ENCODE measurements at places on chromosomes 3 and 15.

DNA sequence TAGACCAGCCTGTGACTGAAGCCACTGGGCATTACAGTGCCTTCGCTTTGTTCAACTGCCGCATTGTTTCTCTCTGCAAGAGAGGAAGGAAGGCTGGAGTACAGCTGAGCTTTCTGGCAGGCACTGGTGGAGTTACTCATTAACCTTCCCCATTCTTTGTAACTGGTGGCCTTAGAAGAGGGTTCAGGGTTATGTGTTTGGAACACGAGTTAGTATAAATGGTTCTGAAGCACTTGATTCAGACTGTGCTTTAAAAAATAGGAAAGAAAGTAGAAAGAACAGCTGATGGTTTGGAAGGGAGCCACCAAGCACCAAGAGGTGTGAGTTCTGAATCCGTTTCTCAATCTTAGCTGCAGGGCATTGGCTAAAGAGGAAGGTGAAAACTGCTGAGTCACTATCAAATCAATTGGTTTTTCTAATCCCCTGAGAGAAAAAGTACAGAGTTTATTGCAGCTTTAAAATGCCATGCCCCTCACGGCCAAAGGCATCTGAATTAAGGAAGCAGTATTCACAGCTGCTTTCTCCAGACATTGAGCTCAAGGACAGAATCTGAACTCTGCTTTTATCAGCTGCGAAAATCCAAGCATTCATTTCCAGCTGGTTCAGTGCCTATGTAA lies 3.6 kb downstream of the HGD start:
- DNase-seq = no peak

DNA sequence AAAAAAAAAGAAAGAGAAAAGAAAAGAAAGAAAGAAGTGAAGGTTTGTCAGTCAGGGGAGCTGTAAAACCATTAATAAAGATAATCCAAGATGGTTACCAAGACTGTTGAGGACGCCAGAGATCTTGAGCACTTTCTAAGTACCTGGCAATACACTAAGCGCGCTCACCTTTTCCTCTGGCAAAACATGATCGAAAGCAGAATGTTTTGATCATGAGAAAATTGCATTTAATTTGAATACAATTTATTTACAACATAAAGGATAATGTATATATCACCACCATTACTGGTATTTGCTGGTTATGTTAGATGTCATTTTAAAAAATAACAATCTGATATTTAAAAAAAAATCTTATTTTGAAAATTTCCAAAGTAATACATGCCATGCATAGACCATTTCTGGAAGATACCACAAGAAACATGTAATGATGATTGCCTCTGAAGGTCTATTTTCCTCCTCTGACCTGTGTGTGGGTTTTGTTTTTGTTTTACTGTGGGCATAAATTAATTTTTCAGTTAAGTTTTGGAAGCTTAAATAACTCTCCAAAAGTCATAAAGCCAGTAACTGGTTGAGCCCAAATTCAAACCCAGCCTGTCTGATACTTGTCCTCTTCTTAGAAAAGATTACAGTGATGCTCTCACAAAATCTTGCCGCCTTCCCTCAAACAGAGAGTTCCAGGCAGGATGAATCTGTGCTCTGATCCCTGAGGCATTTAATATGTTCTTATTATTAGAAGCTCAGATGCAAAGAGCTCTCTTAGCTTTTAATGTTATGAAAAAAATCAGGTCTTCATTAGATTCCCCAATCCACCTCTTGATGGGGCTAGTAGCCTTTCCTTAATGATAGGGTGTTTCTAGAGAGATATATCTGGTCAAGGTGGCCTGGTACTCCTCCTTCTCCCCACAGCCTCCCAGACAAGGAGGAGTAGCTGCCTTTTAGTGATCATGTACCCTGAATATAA lies 2.0 kb downstream of the B2M start:
- DNase-seq = no peak

- DNase-seq = no peak
These were observed 45.3 kb upstream of the VPS8 start for GRCh38 chr3:184766555-184767261.

GRCh38 chr3:105744202-105744601 lies 124.6 kb downstream of the CBLB start:
- no peak for DNase-seq

- DNase-seq = no peak
These were observed 551 bp downstream of the PML start for GRCh38 chr15:73994912-73995622.

- DNase-seq = no peak
These were observed 41.8 kb upstream of the MYZAP start for GRCh38 chr15:57549935-57550334.

- no peak for DNase-seq
These were observed 8.4 kb upstream of the PLA2G4D start for GRCh38 chr15:42102646-42103235.

DNA sequence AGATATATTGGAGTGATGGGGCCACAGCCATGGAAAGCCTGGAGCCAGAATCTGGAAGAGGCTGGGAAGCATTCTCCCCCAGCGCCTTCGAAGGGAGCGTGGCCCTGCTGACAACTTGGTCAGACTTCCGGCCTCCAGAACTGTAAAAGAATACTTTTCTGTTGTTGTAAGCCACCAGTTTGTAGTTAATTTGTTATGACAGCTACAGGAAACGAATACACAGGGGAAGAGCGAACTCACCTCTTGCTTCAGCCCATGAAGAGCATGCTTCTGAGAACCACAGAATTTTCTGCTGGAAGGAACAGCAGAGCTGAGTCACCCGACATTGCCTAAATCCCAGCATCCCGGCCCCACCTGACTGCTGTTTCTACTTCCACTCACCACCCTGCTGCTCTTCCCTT lies 501.7 kb downstream of the SHQ1 start:
- DNase-seq = no peak

DNA sequence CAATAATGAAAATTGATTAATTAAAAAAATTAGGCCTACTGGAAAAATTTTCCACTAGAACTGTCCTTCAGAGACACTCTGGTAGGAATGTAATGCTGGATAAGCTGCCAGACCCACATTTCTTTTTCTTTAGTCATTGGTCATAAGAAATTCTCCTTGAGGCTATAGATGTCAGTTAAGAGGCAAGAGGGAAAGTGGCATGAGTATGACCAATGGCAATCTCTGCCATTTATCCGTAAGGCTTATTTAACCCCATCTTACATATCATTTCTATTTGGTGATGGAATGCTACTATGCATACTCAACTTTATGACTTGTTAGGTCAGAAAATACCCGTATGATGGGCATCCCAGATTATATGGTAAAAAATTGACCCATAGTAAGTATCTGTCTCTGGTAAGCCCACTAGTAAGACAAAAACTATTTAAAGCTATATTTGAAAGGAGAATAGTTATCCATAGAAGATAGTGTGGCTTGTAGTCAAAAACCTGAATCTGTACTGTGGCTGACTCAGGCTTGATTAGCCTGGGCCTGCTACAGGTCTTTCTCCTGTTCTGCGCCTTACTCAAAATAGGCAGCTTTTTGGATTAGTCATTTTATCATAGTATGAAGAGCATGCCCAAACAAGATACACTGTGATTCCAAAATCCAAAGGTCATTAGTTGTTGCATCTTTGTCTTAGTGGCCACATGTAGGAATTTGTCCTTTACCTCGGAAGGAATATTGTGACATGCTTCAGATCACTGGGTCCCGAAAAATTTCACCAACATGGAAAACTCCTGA lies 314.7 kb downstream of the PYDC2 start:
- no peak for DNase-seq

DNA sequence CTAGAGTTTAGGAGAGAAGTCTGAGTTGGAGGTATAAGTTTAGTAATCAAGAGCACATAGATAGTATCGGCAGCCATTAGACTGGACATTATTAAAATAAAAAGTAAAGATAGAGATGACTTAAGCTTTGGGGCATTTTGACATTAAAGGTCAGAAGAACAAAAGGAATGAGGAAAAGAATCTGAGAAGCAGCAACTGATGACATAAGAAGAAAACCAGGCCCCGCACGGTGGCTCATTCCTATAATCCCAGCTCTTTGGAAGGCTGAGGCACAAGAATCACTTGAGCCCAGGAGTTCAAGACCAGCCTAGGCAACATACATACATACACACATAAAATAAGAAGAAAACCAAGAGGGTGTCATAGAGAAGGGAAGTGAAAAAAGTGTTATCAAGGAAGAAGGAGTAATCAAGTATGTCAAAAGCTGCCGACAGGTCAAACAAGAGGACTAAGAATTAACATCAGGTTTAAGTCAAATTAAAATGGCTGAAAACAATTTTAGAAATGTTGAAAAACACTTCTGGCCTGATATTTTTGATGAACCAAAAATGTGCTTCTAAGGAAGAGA lies 38.9 kb downstream of the ACAP2 start:
- DNase-seq = no peak

- DNase-seq = peak; percentile 68
These were observed 25.0 kb downstream of the CRYGS start for GRCh38 chr3:186519021-186519658.

GRCh38 chr3:153396581-153396980 lies 234.6 kb downstream of the RAP2B start:
- DNase-seq = no peak

- peak; percentile 12 for DNase-seq
These were observed 58.0 kb downstream of the CGGBP1 start for GRCh38 chr3:88000853-88001252.

DNA sequence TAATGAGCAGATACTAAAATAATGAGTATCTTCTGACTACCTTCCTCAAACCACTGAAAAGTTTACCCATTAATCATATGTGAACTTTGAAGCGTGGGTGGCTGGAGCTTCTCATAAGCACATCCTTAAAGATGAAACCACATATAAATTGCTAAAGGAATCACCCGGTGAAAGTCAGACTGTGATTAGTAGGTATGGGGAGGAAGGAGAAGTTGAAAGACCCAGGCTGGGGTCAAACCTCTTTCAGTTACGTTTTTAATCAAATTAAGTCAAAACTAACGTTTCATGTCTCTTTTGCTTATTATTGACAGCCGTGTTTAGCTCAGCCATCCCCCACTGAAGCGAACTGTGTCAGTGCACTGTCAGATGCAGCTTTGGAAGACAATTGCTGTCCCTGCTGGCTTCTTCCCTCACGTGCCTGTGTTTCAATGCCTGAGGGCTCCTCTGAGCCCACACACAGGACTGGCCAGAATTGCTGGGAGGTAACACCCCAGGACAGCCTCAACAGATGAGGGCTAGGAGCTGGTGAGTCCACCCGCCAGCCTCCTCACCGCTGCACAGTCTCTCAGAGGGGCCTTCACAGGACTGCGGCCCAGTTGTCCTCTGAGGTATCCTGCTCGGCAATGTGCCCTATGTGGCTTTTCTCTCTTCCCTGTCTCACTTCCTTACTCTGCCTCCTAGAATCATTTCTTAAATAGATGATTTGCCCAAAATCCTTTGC lies 29.3 kb upstream of the SH3BP5 start:
- DNase-seq = peak; percentile 78

DNA sequence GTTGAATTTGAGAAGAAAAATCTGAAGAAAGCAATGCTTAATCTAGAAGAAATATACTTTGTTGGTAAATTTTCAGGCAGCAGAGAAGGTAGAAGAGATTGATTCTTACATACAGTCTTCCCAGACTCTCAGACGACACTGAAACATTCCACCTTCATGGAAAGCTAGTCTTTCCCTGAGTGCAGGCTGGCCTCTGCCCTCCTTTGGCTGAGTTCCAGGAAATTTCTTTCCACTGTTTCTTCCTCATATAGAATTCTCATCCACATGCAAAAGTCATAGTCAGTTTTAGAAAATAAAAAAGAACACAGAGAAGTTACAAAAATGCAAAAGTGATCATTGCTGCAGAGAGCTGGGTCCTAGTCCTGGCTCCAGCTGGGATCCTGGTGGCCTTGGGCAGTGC lies 142.5 kb upstream of the PRR23C start:
- no peak for DNase-seq

DNA sequence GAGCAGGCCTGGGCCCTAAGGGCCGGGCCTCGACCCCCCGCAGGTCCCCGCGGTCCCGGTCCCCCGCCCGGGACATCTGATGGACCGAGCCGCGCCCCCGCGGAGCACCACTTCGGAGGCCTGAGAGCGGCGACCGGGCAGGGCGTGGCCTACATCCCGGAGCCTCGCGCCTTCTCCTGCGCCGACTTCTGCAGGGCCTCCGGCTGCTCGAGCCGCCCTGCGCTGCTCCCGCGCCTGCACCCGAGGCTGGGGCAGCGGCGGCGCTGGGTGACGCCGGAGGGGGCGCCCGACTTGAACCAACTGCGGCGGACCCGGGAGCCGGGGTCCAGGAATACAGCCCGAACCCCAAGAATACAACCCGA lies 14.9 kb upstream of the GP9 start:
- peak; percentile 23 for DNase-seq

- DNase-seq = no peak
These were observed 122.2 kb downstream of the SYNPR start for GRCh38 chr3:63400246-63400860.
